ENCODE measurements at places on chromosomes 6 and 20.

DNA sequence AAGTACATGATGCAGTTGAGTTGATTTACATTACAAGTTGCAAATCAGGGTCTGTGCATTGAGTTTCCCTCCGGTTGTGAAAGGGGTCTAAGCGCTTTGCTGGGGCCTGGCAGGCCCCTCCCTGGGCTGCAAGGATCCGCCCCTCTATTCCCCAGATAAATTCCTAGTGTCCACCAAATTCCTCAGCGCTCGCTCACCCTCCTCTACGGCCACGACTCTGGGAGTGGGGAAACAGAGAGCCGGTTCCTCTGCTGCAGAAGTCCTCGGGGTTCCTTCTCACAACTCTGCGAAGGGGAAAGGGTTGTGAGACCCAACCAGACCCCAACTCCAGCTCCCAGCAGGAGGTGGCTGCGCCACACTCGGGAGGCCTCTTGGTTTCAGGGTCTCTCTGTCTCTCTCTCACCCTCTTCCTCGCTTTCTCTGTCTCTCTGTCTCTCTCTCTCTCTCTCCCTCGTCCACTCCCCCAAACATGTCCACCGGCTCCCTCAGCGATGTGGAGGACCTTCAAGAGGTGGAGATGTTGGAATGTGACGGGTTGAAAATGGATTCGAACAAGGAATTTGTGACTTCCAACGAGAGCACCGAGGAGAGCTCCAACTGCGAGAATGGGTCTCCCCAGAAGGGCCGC is at the start of gene TCF21:
Gene TCF21, plus strand, starts transcription at position 185 of the 628 bp plus-strand sequence. Its CDS starts 285 bp downstream, at position 470.
- DNase-seq, result no peak

- DNase-seq, result no peak
These were observed 107.2 kb upstream of the GGTLC1 start for GRCh38 chr20:24095756-24096155.

DNA sequence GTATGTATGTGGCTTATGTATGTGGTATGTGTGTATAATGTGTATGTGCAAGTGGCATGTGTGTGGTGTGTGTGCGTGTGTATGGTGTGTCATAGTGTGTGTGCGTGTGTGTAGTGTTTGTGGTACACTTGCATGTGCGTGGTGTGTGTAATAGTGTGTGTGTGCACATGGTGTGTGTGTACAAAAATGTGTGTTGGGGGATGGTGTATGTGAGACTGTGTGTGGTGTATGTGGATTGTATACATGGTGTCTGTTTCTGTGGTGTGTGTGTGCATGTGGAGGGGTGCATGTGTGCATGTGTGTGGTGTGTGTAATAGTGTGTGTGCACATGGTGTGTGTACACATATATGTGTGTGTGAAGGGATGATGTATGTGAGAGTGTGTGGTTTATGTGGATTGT is 21.5 kb downstream of the MAFB start:
- no peak for DNase-seq

DNA sequence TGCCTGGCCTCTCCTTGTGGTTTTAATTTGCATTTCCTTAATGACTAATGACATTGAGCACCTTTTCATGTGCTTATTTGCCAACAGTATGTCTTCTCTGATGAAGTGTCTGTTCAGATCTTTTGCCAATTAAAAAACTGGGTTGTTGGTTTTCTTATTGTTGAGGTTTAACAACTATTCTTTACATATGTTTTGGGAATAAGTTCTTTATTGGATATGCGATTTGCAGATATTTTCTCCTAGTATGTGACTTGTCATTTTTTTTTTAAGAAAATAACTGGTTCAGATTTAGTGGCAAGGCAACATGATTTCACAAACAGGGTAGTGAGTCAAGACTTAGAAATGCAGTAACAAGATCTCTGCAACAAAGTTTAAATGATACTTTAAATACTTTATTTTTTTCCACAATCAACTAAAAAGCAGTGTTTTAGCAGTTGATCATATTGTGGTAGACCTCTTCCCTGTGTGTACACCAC is 67.8 kb downstream of the TIAM2 start:
- no peak for DNase-seq

GRCh38 chr20:3051385-3052019 is 5.7 kb downstream of the MRPS26 start:
- no peak for DNase-seq

- no peak for DNase-seq
These were observed 23.0 kb downstream of the CCNC start for GRCh38 chr6:99545442-99545841.

- peak; percentile 85 for DNase-seq
These were observed 35.5 kb upstream of the SUMO4 start for GRCh38 chr6:149364557-149364956.

DNA sequence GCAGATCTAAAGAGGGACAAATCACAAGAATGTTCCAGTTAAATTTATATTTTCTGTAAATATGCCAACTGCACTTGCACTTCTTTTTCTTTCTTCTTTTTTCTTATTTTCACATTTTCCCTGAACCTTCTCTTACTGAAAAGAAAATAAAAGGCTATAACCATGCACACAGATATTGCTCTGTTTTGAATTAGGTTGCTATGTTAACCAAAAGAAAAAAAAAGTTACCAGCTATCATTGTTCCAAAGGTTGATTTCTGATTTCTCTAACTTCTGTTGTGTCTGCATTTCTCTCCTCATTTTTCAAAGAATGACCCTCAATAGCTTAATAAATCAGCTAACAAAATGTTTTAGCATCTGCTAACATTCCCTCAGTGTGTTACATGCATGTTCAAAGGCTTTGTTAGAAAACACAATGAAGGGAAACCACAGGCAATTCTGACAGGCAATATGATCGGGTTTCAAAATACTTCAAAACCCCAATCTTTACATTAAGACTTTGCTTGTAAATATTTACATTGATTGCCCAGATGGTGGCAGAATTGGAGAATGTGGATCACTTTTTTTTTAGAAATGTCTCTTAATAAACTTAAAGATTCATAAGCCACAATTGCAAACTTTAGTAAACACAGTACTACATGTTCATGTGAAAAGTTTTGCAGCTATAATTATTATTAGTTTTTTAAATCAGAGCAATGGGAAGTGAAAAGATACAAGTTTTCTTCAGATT is 928.3 kb upstream of the FLRT3 start:
- no peak for DNase-seq

GRCh38 chr20:22374066-22374465 is 210.3 kb downstream of the FOXA2 start:
- DNase-seq, result no peak

- DNase-seq, result no peak
These were observed 37.6 kb upstream of the CCN6 start for GRCh38 chr6:112016320-112016719.

DNA sequence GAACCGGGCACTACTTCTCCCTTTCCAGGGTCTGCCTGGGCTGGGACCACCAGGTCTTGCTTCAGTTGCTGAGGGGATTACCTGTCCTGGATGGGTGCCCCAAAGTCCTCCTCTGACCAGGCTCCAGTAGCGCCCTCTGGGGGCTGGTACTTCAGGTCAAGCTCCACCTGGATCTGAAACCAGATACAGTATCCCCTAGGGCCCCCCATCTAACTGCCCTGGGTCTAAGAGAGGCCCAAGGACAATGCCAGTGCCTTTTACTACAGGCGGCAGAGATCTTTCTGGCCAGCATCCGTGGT is 11.2 kb upstream of the SPAG4 start:
- peak; percentile 18 for DNase-seq

Data from hematopoietic multipotent progenitor cell treated with erythropoietin and hydrocortisone succinate and interleukin-3 and kit ligand, for 8 days (in vitro differentiated cells).